Memory B cell (primary cell): ENCODE measurements at places on chromosomes 13 and 19.

DNA sequence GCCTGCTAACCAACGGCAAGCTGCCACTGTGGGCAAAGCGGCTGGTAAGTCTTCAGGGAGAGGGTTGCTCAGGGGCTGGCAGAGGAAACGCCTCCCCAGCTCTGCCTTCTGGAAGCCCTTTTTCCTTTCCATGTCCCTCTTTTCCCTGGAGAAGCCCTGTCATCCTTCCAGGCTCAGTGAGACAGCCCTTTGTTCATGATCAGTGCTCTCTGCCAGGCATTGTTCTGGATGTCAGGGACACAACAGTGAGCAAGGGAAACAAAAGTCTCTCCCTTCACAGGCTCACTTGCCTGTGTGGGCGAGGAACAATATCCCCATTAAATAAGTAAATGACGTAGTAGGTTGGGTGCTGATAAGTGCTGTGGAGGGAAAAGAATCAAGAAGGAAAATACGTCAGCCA, 13.9 kb upstream of the OVOL3 start:
- no peak for DNase-seq

GRCh38 chr13:41048640-41049039, 12.7 kb upstream of the WBP4 start:
- no peak for DNase-seq

DNA sequence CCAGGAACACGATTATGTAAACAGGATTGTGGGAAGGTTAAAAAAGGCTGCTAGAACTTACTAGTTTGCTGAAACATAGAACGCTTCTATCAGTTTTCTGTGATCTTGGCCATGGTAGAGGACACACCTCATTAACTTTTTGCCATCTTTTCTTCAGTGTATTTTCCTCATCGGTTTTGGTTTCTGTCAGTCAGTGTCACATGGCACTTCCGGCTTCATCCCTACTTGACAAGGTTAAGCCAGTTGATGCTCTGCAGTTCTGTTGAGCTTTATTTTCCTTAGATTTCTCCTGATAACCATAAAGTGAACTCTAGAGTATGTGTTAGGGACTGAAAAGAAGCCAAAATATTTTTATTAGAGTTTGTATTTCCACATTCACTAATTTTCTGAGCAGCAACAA, 147.5 kb downstream of the NDFIP2 start:
- no peak for DNase-seq

GRCh38 chr19:31233295-31233800, 115.9 kb downstream of the TSHZ3 start:
- DNase-seq = no peak

GRCh38 chr13:34421347-34421719, 520.7 kb upstream of the NBEA start:
- DNase-seq = no peak

GRCh38 chr13:39509616-39510315, 93.2 kb downstream of the LHFPL6 start:
- DNase-seq = no peak

DNA sequence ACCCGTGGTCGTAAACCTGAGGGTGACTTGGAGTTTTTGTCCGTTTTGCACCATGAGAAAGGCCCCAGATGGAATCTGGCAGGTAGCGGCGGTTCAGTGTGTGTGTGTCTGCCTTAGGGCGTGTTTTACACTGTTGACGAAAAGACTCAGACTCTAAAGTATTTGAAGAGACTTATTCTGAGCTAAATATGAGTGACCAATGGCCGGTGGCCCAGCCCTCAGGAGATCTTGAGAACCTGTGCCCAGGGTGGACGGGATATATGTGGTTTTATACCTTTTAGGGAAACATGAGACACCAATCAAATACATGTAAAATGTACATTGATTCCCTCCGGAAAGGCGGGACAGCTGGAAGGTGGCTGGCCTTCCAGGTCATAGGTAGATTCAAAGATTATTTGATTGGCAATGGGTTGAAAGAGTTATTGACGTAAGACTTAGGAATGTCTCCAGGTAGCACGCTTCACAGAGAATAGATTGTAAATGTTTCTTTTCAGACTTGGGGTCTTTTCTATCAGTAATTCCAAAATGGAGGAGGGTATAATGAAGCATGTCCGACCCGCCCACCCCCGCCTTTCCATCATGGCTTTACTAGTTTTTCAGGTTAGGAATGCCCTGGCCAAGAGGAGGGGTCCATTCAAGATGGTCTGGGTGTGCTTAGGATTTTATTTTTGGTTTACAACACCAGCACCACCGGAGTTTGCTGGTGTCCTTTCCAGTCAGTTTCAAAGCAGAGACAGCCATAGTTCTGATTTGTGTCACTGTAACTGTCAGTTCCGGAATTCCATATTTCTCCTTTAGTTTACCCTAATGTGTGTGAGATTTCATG, 1.0 kb upstream of the ZNF529 start:
- DNase-seq = no peak

GRCh38 chr13:75181906-75182305, 300.1 kb downstream of the TBC1D4 start:
- DNase-seq = no peak

DNA sequence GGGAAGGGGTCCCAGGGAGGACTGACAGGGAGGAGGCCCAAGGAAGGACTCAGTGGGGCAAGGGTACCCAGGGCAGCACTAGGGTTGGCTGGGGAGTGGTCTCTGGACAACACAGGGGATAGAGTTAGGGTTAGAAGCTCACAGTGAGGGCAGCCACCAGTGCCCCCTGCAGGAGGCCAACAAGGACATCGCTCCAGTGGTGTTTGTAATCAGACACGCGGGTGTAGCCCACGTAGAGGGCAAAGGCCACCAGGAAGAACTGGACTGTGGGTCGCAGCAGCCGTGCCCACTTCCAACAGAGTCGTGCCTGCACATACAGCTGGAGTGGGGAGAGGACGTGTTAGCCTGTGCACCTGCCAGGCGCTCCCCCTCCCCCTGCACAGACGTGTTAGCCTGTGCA, 9.2 kb downstream of the PLPP2 start:
- DNase-seq = no peak
